ENCODE measurements at places on chromosomes 11 and 22.

- DNase-seq = no peak
Measured at GRCh38 chr11:17631702-17632365, 84.8 kb downstream of the OTOG start.

GRCh38 chr22:38311323-38311620 lies 6.0 kb downstream of the CSNK1E start:
- DNase-seq = no peak

DNA sequence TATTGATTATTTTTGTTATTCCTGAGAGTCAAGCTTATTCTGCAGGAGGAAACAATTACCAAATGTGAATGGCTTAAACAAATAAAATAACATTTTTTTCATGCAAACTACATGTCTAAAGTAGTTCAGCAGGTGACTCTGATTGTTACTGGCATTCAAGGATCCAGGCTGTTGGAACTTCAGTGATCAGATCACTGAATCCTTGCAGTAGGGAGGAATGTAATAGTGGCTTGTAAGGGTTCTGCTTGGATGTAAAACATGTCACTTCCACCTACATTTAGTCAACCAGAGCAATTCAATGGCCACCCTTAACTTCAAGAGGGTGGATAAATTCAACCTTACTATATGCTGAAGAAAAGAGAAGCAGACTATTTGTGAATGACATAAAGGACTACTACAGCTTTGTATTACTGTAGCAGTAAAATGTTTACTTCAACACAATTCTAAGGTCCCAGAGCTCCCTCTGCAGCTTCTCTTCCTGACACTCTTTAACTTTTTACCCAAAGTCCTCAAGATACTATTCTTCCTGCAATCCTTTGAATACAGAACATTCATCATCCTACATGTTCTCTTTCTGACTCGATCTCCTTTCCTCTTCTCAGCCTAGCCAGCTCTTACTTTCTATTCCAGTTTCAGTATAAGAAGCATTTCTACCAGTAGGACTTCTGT lies 284.0 kb downstream of the LRRC4C start:
- DNase-seq = no peak

DNA sequence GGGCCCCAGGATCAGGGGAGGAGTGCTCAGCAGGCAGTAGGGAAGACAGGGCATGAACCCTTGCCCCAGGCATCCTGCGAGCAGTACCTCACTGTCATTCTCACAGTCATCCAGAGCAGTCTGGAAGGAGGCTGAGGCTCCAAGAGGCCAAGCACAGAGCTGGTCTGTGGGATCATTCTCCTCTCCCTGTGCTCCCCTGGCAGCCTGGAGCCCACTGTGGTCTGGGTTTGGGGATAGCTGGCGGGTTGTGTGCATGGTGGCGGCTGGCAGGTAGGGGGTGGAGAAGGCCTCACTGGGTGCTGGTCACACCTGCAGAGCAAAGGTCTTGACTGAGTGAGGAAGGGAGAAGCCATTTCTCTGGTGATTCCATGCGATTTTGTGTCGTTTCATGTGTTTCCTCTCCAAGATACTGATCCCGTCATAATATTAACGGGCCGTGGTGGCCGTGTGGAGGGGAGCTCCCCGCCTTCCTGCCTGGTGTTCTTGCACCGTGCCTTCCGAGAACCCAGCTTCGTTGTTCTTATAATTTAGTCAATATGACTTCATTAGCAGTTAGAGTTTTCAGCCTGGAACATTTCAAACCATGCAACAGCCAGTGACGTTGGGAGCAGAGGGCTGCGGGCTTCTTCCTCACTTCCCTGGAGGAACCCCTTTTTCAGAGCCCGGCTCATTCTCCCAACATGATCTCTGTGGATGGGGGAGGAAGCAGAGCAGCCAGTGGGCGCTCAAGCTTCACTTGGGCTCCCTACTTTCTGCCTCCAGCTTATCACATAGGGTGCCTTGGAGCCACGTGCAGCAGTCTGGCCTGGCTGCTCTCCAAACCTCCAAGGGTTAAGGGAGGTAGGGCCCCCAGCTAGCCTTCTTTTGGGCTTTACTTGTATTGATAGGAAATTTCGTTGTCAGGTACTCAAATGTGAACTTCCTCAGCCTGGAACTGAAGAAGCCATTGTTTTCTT lies 20.8 kb upstream of the ADORA2A start:
- DNase-seq = no peak

- DNase-seq = no peak
Measured at GRCh38 chr11:35836205-35836604, 107.7 kb upstream of the LDLRAD3 start.

DNA sequence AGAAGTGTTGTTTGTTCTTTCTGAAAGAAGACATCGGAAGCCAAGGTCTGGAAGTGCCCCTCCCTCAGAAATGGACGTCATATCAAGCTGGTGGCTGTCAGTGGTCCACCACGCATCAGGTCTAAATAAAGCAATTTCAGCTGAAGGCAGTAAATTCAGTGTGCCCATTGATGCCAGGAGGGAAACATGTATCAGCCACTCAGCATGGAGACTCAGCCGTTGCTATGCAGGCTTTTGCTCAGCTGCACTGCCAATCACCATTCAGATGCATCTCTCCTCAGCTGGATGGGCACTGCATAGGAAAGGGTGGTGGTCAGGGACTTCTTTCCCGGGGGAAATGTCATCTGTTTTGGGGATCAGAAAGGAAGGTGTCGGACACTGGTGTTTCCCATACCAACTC lies 878.2 kb downstream of the NTM start:
- DNase-seq = no peak

DNA sequence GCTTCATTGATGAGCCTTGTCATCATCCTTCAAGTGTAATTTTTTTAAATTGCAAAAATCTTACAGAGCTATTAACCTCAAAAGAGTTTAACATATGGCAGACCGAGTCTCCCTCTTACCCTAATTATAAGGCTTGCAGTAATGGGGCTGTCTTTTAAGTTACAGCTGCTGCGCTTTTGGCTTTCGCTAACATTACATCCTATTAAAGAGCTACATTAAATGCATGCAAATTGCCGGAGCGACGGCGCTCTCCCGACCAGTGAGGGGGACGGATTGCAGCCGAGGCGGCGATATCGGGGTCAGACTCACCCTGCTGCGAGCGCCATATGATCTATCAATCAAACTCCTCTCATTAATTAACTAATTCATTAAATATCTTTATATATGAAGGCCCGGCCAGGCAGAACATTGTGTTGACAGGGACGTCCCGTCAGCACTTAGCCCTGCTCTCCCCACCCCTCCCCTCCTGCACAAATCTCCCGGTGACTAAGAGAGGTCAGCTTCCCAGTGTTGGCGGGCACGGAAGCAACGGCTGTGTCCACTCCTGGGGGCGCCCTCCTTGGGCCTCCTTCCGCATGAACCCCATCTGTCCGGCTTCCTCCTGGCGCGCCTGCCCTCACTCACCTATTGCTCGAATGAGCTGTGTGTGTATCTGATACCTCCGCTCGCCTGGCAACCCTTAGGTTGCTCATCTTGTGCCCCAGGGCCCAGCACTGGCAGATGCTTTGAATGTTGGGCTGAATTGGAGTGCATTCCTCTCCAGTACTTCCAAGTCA lies 156.0 kb upstream of the CADM1 start:
- peak; percentile 11 for DNase-seq

- no peak for DNase-seq
Measured at GRCh38 chr11:34191578-34191977, 86.1 kb downstream of the NAT10 start.

DNA sequence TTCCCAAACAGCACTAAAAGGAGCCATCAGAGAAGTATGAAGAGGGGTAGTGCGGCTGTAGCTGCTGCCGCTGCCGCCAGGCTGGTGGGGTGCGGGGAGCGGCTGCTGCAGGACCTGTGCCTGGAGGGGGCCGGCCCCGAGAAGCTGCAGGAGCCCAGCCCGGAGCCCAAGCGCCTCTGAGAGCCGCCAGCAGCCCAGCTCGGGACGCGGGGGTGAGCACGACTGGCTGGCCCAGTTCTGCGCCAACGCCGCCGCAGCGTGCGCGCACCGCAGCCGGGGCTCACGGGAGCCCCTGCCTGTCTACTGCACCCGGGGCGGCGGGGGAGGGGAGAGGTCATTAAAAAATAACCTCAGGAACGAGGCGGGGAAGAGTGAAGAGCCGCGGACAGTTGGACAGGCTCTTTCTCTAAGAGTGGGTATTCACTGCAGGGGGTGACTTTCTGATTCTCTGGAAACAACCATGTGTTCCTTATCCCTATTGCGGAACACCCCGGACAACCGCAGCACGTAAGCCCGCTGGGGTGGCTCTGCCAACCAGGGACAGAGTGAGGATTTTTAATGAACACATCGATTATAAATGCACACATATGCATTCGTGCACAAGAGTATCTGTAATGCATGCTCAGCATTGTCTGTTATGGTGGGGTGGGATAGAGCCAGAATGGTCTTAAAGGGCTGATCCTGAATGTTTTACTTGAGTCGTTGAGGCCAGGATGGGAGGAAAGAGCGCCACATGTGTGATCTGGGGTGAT lies 453 bp downstream of the GAS2 start:
- DNase-seq = no peak

- no peak for DNase-seq
Measured at GRCh38 chr11:76910620-76911414, 50.1 kb downstream of the ACER3 start.

GRCh38 chr11:68255526-68255925 lies 16.2 kb downstream of the C11orf24 start:
- DNase-seq = no peak

DNA sequence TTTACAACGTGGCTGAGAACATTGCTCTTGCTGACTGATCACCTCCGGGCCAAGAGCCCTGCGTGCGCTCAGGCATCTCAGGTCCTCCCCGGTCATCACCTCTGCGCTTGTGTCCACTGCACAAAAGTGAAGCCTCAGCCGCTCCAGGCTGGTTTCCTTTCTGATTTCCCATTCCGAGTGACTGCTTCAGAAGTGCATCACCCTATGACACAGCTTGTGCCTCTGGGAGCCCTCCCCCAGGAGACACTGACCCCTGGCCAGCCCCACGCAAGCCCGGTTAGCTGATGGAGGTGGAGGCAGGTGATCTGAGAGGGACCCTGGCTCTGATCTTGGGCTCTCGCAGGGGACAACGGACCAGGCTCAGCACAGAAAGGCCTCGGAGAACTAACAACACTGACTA lies 38.3 kb upstream of the GNB1L start:
- DNase-seq = no peak

DNA sequence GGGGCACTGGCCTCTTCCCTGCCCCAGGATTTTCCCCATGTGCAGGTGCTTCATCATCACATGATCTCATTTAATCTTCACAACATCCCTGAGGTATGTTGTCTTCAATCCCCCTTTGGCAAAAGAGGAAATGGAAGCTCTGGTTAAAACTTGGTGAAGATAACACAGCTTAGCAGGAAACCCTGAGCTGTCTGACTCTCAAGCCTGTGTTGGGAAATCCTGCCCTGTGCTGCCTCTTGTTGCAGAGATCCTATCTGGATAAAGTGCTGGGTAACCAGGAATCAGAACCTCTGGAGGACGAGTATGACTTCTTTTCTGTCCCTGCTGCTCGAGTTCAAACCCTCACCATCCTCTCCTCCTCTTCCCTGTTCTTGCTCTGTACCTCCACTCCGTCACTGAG lies 13.1 kb upstream of the E2F8 start:
- DNase-seq = no peak

- DNase-seq = no peak
Measured at GRCh38 chr11:12704049-12704448, 29.8 kb downstream of the TEAD1 start.

DNA sequence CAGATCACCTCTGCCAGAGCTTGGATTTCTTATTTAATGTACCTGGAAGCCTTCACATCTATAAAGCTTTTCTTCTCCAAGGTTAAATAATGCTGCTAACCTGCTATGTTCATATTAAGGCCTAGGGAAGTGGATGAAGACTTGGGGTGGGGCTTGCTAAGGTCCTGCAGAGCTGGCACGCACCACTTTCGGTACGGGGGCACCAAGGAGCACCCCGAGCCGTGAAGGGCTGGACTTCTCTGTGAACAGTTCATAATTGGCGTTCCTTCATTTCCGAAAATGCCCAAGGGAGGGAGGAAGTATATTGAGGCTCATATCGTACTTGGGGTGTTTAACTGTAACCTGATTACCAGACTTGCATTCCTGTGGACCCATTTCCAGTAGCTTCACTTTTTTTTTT lies 59.6 kb downstream of the ST14 start:
- DNase-seq = no peak

- DNase-seq = peak; percentile 40
Measured at GRCh38 chr11:64285885-64286800, 495 bp downstream of the GPR137 start.

Measured in NCI-H1694 (cell line).